Hematopoietic multipotent progenitor cell treated with erythropoietin and hydrocortisone succinate and interleukin-3 and kit ligand, for 4 days (in vitro differentiated cells): ENCODE measurements at places on chromosomes 2 and 18.

GRCh38 chr2:8525582-8526402, 156.1 kb upstream of the ID2 start:
- peak; percentile 98 for DNase-seq

DNA sequence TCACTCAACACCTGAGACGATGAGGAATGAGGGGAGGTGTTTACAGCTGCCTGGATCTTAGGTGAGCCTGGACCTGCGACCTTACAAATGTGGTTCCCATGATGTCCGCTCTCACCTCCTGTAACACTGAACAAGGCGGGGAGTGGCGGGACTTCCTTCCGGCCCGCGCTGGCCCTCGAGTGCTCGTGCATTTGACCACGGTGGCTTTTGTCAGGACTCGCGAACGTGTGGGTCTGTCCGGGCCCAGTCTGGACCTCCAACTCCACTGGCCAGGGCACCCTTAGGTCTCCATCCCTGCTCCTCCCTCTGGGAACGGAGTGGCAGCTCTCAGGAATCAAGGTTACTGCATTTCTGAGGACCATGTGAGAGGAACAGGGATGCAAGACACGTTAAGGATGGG, 263.0 kb upstream of the SALL3 start:
- DNase-seq, result no peak

DNA sequence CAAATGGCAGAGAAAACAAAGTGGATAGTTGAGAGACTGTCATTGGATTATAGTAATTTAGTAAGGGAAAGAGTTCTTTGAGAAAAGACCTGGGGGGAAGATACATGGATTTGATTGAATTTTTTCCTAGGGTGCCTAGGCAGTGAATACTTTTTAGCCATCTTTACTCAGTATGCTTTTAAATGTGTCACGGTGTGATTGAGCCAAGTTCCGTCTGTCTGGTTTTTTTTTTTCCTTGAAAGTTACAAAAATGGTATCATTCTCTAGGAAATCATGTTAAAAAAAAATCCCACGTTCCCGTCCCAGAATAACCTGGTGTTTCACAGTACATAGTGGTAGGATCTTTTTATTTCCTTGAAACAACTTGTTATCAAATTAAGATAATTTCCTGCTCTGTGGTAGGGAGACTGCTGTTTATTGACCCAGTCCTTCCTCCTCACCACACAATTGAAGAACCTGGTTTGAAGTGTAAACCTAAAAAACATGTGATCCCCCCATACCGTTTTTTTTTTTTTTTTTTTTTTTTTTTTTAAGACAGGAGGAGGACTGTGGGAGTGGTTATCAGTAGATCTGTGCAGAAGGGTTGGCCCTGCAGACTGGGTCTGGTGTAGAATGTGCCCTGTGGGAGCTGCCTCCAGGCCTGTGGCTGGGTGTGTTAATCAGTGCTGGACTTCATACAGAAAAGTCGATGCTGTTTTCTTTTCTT, 55.1 kb downstream of the DGKD start:
- peak; percentile 82 for DNase-seq

- DNase-seq, result no peak
Measured at GRCh38 chr2:106530866-106531265, 43.7 kb downstream of the CD8B2 start.

GRCh38 chr18:67035026-67035425, 431.1 kb upstream of the CDH19 start:
- no peak for DNase-seq

GRCh38 chr2:67565262-67565661, 168.1 kb downstream of the ETAA1 start:
- DNase-seq, result no peak

DNA sequence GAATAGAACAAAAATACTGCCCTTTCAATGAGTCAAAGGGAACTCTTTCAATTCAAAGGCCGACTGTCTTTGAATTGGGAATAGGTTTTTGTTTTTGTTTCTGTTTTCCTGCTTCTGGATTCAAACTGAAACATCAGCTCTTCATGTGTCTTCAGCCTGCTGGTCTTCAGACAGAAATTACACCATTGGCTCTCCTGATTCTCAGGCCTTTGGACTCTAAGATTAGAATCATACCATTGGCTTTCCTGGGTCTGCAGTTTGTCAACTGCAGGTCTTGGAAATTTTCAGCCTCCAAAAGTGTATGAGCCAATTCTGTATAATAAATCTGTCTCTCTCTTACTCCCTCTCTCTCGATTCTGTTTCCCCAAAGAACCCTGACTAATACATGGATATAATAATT, 31.1 kb downstream of the CTLA4 start:
- no peak for DNase-seq
